ENCODE measurements at places on chromosomes 1 and 21.

GRCh38 chr21:32538147-32538792 is 47.1 kb downstream of the TCP10L start:
- no peak for DNase-seq

GRCh38 chr1:47571161-47571560 is 133.3 kb downstream of the FOXD2 start:
- no peak for DNase-seq

- DNase-seq: no peak
Measured at GRCh38 chr1:189605226-189605625, 872.4 kb downstream of the BRINP3 start.

DNA sequence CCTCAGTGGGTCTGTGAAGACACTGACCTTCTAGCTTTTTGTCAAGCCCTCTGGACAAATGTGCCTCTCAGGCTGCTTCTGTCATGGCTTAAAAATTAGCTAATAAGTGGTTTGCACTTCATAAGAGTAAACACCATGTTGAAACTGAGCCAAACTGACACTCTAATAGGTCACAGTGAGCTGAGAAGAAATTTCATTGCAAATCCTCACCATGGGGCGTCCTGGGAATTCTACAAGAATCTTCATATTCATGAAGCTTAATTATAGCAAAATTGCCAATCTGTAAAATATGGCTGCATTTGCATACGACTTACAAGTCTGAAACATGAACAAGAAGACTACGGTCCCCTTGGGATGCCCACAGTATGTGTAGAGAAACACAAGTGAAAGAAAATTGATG is 188.6 kb downstream of the DSCAM start:
- no peak for DNase-seq

- no peak for DNase-seq
Measured at GRCh38 chr1:94033849-94034248, 87.1 kb downstream of the ABCA4 start.
